Thoracic aorta (tissue), 2 donors: ENCODE measurements at places on chromosomes 2 and 18.

DNA sequence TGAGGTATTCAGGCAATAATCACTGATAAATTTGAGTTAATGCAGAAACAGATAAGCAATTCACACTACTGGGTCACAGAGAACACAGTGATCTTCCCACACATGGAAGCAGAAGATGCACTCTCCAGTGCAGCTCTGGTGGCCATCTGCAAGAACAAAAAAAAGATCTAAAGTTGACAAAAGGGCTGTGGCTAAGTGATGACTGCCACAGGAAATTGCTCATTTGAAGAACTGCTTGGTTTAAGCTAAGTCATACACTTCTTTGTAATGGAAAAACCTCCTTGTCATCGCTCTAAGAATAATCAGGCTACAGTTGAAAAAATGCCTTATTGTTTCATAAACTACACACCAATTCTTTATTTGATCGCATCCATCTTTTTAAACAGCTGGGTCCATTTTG, 115.1 kb downstream of the DTNB start:
- H3K27me3 ChIP-seq, result no peaks in the 10 kb centered on the region
- DNase-seq, result no peak
- H3K4me3 ChIP-seq, result no peak overlapping the region
- H3K36me3 ChIP-seq, result no peaks in the 10 kb centered on the region
- peak overlapping the region; percentile 7 for H3K27ac ChIP-seq

- H3K36me3 ChIP-seq, result no peaks in the 10 kb centered on the region
- H3K27me3 ChIP-seq, result no peaks in the 10 kb centered on the region
- peaks cover 3% of the 10 kb centered on the region for H3K4me1 ChIP-seq
Observed at GRCh38 chr2:51011693-51012092, 20.2 kb downstream of the NRXN1 start.

GRCh38 chr2:101623031-101623521, 74.4 kb upstream of the MAP4K4 start:
- H3K4me3 ChIP-seq, result no peak overlapping the region
- H3K4me1 ChIP-seq, result no peaks in the 10 kb centered on the region
- H3K27ac ChIP-seq, result no peak overlapping the region
- no peaks in the 10 kb centered on the region for H3K27me3 ChIP-seq
- no peaks in the 10 kb centered on the region for H3K36me3 ChIP-seq

- DNase-seq, result no peak
- peaks cover 69% of the 10 kb centered on the region for H3K4me1 ChIP-seq
- peak overlapping the region; percentile 81 for H3K27ac ChIP-seq
Observed at GRCh38 chr2:71721362-71721665, 268.0 kb downstream of the DYSF start.

DNA sequence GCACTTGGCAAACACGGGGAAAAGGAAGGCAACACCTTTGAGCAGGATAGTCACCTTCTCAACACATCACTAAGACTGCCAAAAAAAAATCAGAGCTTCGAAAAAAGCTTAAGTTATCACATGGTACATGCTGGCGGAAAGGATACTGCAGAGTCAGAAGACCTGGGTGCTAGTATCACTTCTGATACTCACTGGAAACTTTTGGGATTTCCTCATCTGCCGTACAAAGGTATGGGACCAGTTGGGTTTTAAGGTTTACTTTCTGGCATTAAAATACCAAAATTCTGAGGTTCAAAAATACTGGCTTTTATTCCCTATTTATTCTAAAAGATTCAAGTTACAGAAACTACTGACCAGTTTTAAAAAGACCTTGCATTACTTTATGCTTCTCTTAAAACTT, 2.9 kb downstream of the SUCLG1 start:
- no peaks in the 10 kb centered on the region for H3K36me3 ChIP-seq
- peaks cover 29% of the 10 kb centered on the region for H3K4me1 ChIP-seq
- no peaks in the 10 kb centered on the region for H3K27me3 ChIP-seq

DNA sequence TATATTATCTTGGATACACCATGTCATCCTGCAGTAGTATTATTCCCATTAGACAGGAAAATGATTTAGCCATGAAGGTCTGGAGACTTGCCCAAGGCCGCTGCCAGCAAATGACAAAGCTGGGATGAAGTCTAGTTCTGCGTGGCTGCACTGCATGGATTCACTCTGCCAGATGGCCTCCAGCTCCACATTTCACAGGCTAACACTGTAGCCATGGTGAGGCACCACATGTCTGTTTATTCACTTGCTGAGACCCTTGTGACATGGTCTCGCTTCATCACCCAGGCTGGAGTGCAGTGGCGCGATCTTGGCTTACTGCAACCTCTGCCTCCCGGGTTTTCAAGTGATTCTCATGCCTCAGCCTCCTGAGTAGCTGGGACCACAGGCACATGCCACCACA, 31.5 kb upstream of the SCG2 start:
- no peaks in the 10 kb centered on the region for H3K27me3 ChIP-seq
- DNase-seq, result no peak
- no peaks in the 10 kb centered on the region for H3K36me3 ChIP-seq
- no peak overlapping the region for H3K4me3 ChIP-seq
